Epithelial cell of proximal tubule (primary cell): ENCODE measurements at places on chromosomes 3 and 15.
A peak's percentile ranks its signal among the peaks of the same experiment; 100 is the strongest.

DNA sequence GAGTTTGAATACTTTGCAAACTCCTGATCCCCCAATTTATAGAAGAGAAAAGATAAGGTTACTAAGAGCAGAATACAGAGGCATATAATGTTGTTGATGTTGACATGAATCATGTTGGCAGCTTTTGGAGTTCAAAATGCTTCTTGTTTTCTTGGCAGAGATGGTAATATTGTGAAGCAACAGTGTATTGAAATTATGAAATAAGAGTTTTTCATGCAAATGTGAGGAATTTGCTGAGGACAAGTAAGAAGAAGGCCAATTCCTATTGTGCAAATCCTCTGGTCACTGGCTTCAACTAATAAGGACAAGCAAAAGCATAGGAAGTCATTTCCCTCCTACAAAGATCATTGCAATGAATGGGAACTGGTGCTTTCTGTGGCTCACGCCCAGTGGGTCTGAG is 126.9 kb upstream of the CHL1 start:
- no peak for DNase-seq

- no peak for DNase-seq
Measured at GRCh38 chr15:41377978-41378377, 24.3 kb downstream of the NDUFAF1 start.

- DNase-seq: no peak
Measured at GRCh38 chr3:25171118-25171807, 256.8 kb upstream of the RARB start.

GRCh38 chr3:122918576-122919290 is 108.8 kb downstream of the SEMA5B start:
- no peak for DNase-seq

DNA sequence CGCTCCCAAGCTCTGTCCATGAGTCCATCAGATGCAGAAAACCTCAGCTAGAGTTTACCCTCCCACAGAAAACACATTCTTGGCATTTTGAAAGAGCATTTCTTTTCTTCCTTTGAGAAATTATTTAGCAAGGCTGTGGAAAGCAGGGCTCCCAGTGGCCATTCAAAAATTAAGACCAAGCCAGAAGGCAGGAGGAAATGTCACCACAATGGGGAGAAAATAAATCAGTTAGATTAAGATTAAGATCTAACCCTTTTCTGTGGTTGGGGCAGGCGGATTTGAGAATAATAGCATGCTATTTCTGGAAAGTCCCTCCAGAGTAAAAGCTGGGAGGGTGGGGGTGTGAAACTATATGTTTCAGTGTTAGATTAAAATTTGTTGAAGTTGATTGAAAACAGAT is 20.2 kb downstream of the LRIG1 start:
- no peak for DNase-seq

GRCh38 chr3:187150599-187150998 is 11.3 kb upstream of the RPL39L start:
- no peak for DNase-seq

DNA sequence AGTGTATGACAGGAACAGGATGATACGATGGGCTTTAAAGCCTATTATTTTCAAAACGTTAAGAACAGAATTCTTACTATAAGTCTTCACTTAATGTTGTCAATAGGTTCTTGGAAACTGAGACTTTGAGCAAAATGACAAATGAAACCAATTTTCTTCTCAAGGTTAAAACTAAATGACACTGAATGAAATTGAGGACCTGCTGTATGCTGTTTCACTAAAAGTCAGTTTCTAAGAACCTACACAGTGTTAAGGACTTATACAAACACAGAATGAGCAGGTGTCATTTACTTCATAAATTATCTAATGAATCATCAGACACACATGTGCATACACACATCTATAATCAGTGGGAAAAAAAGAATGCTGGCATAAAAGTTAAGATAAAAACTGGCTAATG is 106.9 kb downstream of the RFTN1 start:
- DNase-seq: no peak

DNA sequence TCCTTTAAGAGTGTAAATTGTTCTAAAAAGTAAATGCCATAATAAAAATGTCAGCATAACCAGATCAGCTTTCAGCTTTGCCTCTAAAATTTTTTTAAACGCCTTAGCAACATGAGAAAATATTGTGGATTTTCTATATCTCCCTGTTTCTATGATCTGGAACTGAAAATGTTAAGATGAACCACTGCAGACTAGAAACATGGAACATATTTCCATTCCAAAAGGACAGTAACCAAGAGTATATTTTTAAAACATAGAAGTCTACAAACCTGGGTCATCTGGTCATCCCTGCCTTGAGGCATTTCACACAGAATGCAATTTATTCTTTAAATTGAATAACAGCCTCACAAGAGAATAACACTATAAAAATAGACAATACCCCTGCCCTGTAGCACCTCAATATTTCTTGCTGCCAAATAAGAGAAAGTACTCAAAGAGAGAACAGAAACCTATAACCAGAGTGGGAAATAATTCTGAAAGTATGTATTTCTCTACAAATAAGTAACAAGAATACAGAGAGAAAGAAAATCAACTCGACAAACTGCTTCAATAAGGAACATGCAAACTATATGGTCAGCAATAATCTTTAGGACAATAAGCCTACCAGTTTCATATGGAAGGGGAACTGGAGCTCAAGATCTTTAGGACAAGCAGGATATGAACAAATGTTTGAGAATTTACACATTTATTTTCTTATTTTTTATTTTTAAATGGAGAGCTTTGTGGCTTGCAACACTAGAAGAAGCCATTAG is 949.0 kb downstream of the EPHA3 start:
- no peak for DNase-seq

- DNase-seq: no peak
Measured at GRCh38 chr15:33107950-33108349, 86.6 kb downstream of the FMN1 start.

GRCh38 chr3:71742621-71743020 is 11.0 kb upstream of the GPR27 start:
- no peak for DNase-seq

- no peak for DNase-seq
Measured at GRCh38 chr15:100295939-100296565, 45.7 kb downstream of the ADAMTS17 start.

DNA sequence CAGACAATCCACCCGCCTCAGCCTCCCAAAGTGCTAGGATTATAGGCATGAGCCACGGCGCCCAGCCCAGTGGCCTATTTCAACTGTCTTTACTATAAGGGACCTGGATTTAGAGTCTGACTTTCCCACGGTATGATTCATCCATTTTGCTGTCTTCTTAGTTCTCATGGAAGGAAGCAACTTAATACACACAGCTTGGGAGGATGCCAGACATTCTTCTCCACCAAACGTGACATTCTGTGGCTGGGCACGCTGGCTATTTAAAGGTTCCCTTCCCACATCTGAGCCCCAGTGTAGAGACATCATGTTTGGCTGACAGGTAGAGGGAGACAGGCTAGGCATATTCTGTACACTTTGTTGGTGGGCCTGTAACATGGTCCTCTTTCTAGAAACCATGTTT is 26.2 kb downstream of the FAM43A start:
- DNase-seq: peak; percentile 96

DNA sequence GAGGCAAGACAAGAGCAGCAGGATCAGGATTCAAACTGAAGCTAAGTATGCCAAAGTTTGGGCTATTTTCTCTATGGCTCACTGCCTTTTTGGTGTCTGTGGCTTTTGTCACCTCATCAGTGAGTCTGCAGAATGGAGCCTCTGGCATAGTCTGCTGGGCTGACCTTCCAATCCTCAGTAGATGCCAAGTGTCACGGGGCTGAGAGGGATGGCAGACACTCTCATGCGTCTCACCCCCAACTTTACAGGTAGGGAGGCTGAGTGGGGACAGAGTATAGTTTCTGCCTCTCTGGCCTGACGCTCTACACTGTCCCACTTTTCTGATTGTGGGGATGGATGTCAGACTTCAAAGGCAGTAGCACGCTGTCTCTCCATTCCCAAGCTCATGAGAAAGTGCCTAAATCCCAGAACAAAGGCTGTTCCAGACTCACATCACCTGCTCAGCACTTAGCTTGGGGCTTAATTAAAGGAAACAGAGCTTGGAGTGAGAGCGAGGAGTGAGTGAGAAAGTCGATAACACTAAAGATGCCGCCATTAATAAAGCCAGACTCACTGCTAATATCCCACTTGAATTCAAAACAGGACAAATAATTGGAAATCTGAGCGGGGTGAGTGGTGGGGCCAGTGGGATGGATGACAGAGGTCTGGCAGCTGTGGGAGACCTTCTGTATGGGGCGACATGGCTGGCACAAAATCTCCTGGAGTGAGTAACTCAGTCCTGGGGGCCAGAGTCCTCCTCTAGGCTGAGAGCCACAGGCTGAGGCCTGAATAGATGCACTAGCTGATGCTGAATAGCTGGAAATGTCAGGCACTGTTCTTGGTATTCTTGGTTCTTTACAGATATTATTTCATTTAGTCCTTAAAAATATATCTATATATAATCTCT is 78.4 kb upstream of the MRPS22 start:
- no peak for DNase-seq

GRCh38 chr3:64355401-64355807 is 130.1 kb upstream of the PRICKLE2 start:
- DNase-seq: no peak

DNA sequence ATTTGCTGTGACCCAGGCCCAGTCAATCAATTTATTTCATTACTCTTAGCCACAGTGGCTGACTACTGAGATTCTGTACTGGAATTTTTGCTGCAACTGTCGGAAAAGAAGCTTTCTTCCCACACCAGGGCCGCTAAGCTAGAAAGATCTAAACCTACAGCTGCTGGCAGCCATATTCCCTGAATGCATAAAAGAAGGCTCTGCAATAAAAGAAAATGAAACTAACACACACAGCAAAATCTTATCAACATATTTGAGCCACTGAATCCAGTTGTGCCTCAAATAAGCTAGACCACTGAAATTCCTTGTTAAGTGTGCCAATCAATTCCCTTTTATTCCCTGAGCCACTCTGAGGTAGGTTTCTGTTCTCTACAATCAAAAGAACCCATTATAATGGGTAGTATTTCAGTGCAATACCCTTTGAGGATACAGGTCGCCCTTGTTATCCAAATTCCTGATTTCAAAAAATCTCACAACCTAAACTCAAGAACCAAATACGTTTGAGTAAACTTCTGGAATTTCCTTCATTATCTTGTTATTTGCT is 60.3 kb downstream of the MYO9A start:
- DNase-seq: no peak

GRCh38 chr3:182389071-182389815 is 404.1 kb upstream of the ATP11B start:
- DNase-seq: peak; percentile 9

- no peak for DNase-seq
Measured at GRCh38 chr3:144544871-144545270, 573.2 kb downstream of the DIPK2A start.

GRCh38 chr15:70494852-70495571 is 268.3 kb downstream of the UACA start:
- peak; percentile 65 for DNase-seq

GRCh38 chr3:71109241-71109976 is 474.1 kb downstream of the FOXP1 start:
- DNase-seq: no peak

DNA sequence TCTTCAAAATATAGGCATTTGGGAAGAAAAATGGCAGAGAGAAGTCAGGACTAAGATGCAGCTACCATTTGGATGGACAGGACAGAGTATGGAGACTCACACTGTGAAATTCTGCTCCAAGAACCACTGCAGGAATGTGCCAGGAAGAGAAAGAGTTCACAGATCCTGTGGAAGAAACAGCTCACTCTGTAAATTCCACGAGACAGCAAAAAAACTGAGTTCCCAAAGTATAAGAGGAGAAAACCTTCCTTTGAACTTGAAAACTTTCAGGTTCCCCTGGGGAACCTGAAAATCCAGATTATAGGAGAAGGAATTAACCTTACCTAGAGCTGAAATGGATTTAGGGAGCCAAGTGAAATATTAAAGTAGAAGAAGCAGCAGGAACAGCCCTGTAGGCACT is 137.1 kb downstream of the PLCH1 start:
- DNase-seq: no peak

DNA sequence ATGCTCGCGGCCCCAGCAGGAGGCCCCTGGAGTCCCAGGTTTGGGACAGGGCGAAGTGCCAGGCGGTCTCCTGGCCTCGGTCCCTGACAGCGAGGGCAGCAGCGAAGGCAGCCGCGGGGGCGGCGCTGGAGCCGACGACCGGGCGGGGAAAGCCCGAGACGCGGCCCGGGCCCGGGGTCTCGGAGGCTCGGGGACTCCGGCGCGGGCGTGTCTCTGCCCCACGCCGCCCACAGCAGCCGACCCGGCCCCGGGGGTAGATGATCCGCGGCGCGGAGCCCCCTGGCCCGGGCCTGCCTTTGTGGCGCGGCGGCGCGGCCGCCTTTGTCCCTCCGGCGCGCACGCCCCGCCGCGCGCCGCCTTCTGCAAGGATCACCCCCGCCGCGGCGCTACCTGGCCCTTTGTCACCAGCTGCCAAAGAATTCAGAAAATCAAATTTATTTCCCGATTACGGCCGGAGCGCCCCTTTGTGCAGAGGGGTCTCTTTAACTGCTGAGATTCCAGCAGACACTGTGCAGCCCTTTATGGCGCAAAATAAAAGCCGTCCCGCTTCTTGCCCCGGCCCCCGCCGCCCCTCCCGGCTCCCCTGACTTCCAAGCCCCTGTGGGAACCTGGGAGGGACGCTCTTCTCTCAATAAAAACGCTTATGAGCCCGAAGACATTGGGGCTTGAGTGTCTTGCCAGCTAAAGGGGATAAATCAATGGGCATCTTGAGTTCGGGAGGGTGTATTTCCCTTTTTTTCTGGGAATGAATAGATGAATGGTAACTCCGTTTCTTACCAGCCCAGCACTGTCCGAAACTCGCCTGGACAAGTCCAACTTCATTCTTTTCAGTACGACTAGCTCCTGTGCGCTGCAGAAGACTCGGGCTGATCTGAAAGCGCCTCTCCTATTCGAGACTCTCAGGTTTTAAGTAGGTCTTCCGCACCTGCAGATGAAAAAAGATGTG is 68.4 kb downstream of the HES1 start:
- no peak for DNase-seq

DNA sequence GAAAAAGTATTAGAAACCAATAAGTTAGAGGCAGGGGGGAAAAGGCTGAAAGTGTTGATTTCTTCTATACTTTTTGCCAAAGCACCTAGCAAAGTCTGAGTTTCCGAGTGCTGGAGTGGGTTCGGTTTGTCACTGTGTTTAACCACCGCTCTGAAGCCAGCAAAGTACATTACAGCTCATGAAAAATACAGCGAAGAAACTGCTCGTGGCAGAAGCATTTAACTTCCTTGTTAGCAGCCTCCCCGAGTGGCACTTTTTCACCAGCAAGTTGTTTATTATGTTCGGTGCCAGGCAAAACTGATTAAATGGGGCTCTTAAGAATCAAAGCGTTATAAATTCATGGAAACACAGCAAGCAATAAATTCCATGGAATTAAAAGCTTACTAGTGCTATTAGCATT is 313.6 kb downstream of the FOXP1 start:
- DNase-seq: no peak

DNA sequence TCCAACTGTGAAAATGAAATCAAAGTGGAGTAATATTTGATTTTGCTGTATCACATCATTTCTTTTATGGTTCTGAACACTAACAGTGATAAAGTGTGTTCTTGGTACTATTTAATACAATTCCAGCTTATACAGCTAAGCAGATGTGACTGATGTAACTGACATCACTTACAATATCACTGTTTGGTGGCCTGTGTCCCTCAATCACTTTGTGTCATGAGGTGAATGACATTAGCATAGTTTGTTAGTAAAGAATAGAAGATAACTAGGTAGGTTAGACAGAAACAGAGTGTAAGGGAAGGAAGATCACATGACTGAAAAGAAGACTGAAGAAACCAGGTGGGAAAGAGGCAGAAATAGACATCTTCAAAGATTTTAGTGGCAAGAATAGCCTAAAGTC is 138.7 kb downstream of the AQP9 start:
- DNase-seq: no peak

- DNase-seq: no peak
Measured at GRCh38 chr3:128316481-128316891, 150.2 kb downstream of the DNAJB8 start.
